ENCODE measurements at places on chromosomes 5 and 9. TPM values are rescaled to one million over a fixed set of nuclear protein-coding genes. Genes with fewer than 3 reads are reported as not detected.

ADRA1B gene
- total RNA-seq: 1.7 TPM

TNC gene
- 1.2 TPM for total RNA-seq

FKBP15 gene
- 14.3 TPM for total RNA-seq

SPATA31A3 gene
- total RNA-seq: not detected

HTR1A gene
- not detected for total RNA-seq

GNA14 gene
- total RNA-seq: 2.2 TPM

SLC45A2 gene
- not detected for total RNA-seq

MAP1B gene
- total RNA-seq: 57.2 TPM

SMIM3 gene
- 62.1 TPM for total RNA-seq

RXFP3 gene
- total RNA-seq: not detected

SPAG8 gene
- 1.4 TPM for total RNA-seq

VLDLR gene
- total RNA-seq: 4.2 TPM

SHOC1 gene
- not detected for total RNA-seq

NUTM2F gene
- total RNA-seq: not detected

APBA1 gene
- total RNA-seq: 2.4 TPM

C9orf152 gene
- total RNA-seq: not detected

CNTFR gene
- 0.56 TPM for total RNA-seq

PCDHB14 gene
- total RNA-seq: 2.5 TPM

AHRR gene
- total RNA-seq: 3.0 TPM

SMIM33 gene
- not detected for total RNA-seq

TAS2R1 gene
- not detected for total RNA-seq

PTPN3 gene
- 8.5 TPM for total RNA-seq

IL13 gene
- not detected for total RNA-seq

GKAP1 gene
- total RNA-seq: 1.3 TPM

CKMT2 gene
- not detected for total RNA-seq

SOHLH1 gene
- total RNA-seq: not detected

GADD45G gene
- total RNA-seq: 1.6 TPM

TMEM267 gene
- total RNA-seq: 10.0 TPM

PCDHB10 gene
- 0.56 TPM for total RNA-seq

SPINK6 gene
- total RNA-seq: 1.1 TPM

GHR gene
- 5.2 TPM for total RNA-seq

LHX3 gene
- not detected for total RNA-seq

CYSRT1 gene
- 1.4 TPM for total RNA-seq

UCK1 gene
- total RNA-seq: 17.8 TPM

FBN2 gene
- 7.2 TPM for total RNA-seq

Measured in cardiac ventricle fibroblast (primary cell).